ENCODE measurements at places on chromosomes 6 and 20.

DNA sequence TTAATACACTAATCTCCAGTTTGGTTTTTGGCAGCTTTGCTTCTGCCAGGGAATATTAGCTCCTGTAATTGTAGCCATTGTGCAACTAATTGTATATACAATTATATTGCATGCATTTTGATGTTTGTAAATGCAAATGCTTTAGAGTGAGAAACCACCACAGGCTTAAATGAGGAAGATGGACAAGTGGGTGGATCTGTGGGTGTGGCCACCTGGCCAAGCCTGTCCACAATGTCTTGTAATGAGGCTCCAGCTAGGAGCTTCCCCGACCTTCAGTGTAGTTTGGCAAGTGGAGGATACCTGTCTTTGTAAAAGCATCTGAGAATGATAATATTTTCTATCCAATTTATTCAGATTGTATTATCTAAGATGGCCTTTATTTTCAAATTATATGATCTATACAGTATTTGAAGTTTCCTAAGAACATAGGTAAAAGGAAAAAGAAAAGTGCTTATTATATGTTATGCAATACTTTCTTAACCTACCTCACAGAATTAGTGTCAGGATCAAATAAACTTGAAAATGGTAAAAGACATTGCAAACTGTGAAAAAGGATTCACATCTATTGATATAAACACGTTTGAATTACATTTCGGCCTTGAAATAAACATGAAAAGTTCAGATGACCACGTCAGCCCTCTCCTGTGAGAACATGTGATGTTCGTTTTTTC lies 49.3 kb upstream of the ARID1B start:
- DNase-seq, result no peak

DNA sequence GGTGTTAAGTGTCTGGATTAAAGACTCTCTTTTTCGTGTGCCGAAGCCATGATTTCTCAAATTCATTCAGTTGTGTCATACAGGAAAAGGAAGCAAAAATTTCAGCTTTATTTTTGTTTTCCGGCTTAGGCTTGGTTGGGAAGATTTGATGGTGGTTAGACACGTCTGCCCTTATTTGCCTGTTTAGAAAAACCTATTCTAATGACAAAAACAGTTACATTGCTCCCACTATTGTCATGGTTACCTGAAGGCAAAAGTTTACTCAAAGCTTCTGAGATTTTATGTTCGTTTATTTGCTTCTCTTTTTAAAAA lies 982 bp downstream of the DNAJC5 start:
- no peak for DNase-seq

- no peak for DNase-seq
Measured at GRCh38 chr6:119322034-119322433, 27.5 kb downstream of the MAN1A1 start.

- no peak for DNase-seq
Measured at GRCh38 chr6:130959951-130960350, 103.1 kb downstream of the EPB41L2 start.

- DNase-seq, result no peak
Measured at GRCh38 chr20:8749101-8749500, 319.8 kb upstream of the PLCB4 start.

DNA sequence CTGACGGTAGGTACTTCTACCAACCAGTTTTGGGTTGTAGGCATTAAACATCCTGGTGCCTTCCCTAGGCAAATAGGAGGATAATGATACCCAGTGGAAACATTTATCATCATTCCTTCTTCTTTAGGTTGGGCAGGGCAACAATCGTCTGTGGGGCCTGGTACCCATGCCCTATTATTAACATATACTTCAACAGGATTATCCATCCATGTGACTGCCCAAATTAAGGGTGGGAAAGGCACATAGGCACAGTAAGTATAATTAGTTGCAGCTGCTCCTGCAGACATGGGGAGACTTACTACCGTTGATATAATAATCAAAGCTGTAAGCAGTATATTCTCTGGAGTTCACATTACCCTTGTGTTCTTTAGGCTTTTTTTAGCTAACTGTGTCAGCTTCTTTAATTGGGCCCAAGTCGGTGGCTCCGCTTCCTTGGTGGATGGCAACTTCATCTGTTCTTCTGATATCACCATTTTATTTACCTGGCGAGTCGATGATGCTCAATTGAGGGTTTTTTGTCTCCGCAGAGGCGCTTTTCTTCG lies 16.8 kb downstream of the RPL7L1 start:
- DNase-seq, result no peak

DNA sequence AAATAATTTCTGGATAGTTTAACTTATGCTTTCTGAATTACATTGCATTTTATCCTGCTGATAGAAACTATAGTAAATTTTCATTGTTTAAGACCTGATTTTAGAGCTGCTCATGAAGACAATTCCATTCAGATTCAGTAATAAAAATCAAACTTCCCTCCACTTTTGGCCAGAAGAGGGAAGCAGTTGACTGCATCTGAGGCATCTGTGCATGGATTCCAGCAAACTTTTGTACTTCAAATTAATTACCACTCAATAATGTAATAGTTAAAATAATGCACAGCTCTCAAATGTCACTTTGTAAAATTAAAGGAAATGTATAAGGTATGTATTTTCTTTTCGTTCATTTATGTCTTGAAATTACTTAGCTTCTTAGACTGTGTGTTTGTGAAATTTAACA lies 64.2 kb upstream of the SLC35B3 start:
- no peak for DNase-seq

DNA sequence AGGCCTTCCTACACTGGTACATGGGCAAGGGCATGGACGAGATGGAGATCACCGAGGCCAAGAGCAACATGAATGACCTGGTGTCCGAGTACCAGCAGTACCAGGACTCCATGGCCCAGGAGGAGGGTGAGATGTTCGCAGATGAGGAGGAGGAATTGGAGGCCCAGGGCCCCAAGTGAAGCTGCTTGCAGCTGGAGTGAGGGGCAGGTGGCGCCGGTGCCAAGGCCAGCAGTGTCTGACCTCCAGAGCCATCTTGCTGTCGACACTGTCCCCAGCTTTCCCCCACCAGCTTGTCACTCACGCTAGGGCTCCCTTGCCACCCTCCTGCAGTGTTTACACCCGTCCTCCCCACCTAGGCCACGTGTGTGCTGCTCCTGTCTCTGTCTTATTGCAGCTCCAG lies 12.2 kb downstream of the GABRR2 start:
- no peak for DNase-seq
